ENCODE measurements at places on chromosomes 6 and 20.

- no peak for DNase-seq
Measured at GRCh38 chr6:154298297-154298696, 58.3 kb downstream of the IPCEF1 start.

- no peak for DNase-seq
Measured at GRCh38 chr6:157261606-157262005, 61.7 kb downstream of the TMEM242 start.

GRCh38 chr6:15200087-15200486 is 45.8 kb upstream of the JARID2 start:
- no peak for DNase-seq

DNA sequence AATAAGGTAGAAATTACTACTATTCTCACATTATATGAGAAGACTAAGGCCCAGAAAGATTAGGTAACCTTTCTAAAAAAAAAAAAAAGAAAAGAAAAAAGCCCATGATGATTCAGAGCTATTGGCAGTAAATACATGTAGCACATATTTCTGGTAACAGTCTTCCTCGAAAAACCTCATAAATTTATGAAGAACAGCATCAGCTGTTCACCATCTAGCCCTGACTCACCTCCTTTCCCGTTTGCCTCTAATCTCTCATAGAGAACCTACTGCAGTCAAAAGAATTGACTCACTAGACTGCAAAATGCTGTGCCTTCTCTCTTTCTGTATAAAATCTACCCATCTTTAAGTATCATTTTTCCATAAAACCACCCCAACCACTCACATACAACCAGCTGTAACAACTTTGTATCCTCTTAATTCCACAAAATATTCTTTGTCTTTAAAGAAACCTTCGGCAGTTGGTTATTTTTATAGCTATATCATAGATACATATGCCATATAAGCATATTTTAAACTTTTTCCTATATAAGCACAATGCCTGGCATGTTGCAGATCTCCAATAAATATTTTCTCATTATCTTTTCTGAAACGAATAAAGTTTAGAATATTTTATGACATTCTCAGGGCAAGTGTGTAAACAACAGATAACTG is 152.7 kb upstream of the ENPP5 start:
- DNase-seq, result no peak

Measured in NCI-H146 (cell line).